Left ventricle myocardium inferior (tissue), 1 donor: ENCODE measurements at places on chromosomes 12 and 14. TPM values are rescaled to one million over a fixed set of nuclear protein-coding genes. Genes with fewer than 3 reads are reported as not detected.

DNA sequence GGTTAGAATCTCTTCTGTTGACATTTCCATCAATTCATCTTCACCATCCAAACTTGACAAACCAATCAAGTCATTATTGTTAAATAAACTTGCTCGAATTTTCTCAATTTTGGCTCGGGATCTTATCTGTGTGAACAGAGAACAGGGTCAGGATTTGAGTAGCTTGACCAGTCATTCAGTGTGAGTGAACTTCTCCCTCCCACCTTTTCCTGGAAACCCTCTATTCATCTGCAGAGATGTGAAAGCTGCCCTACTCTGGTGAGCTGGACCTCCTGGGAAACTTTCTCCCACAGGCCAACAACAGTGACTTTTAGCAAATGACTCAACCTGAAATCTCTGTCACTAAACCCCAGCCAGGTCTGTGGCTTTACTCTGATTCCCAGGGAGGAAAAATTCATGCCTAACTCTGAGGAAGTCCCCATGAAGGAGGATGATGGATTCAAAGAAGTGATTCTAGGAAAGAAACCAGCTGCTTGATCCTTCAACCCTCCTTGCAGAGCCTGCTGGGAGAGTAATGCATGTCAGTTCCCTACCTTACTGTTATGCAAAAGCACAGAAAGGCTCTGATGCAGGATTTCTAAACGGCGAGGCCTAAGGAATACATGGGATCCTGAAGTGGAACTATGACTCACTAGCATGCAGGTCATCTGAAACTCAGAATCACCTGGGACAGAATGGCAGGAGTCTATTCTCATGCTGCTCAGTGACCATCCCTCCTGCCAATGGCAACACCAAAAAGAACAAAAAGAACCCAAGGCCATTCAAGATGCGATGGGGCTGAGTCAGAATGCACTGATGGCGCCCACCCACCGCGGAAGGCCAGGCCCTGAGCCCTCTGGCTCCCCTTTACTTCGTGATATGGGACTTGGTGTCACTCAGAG lies 58.0 kb downstream of the TRAFD1 start:
- no peak for DNase-seq

DNA sequence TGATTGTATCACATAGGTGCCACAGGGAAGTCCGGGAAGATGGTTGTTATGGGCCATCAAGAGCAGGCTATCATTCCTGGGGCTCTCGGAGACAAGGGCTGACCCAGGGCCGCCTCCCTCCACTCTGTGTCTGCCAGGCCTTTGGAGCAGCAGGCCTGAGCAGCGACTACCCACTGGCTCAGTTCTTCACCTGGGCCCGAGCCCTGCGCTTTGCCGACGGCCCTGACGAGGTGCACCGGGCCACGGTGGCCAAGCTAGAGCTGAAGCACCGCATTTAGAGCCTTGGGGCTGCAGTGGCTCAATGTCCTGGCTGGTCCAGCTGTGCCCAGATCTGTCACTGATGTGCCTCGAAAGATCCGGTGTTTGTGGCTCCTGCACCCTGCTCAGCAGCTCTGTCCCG lies 10.5 kb upstream of the ALDH2 start:
- no peak for DNase-seq

DNA sequence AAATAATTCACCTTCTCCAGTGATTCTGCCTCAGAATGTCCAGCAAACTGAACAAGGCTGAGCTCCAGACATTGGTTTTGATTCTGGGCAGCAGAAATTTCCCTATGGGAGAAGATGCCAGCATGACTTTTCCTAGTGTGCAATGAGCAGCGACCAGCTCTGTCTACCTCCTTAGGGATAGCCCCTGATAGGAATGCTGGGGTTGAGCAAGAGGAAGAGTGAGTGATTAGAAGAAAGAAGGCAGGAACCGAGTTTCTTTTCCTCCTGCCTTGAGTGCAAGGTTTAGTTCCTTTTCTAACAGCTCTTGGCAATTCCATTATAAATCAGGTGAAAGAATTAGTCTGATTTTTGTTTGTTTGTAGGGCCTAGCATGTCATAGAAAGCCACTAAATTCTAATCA lies 379.0 kb downstream of the DAD1 start:
- no peak for DNase-seq

- no peak for DNase-seq
Observed at GRCh38 chr12:106062693-106063092, 76.1 kb downstream of the NUAK1 start.

- no peak for DNase-seq
Observed at GRCh38 chr14:44712024-44712815, 205.1 kb upstream of the FSCB start.

DNA sequence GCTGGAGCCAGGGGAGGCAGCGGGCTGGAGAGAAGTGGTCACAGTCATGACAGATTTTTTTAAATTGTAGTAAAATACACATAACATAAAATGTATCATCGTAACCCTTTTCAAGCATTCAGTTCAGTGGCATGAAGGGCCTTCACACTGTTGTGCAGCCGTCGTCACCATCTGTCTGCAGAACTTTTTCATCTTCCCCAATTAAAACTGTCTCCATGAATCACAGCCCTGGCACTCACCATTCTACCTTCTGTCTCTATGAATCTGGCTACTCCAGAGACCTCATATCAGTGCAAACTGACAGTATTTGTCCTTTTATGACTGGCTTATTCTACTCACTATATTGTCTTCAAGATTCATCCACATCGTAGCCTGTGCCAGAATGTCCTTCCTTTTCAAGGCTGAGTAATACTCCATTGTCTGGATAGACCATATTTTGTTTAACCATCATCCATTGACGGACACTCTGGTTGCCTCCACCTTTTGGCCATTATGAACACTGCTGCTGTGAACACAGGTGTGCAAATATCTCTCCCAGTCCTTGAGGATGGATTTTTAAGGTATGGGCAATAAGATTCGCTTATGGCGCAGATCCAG lies 91.5 kb upstream of the NCOR2 start:
- no peak for DNase-seq

DNA sequence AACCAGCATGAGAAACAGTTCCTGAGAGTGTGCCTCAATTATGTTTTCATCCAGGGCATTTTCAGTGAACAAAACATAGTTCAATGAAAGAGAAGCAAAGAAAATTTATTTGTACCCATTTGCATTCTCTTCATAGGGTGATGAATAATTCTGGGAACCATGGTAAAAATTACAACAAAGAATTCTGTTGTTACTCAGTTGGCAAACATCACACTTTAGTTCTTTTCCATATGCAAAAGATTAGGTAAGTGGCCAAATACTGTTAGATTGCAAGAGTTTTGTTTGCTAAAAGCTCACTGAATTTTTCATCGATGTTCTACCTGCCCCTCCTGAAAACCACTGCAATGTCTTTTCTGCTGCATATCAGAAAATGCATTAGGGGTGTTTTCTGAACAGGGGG lies 132.4 kb upstream of the RGS6 start:
- DNase-seq: no peak

- DNase-seq: no peak
Observed at GRCh38 chr12:1205512-1206060, 214.6 kb downstream of the ERC1 start.

DNA sequence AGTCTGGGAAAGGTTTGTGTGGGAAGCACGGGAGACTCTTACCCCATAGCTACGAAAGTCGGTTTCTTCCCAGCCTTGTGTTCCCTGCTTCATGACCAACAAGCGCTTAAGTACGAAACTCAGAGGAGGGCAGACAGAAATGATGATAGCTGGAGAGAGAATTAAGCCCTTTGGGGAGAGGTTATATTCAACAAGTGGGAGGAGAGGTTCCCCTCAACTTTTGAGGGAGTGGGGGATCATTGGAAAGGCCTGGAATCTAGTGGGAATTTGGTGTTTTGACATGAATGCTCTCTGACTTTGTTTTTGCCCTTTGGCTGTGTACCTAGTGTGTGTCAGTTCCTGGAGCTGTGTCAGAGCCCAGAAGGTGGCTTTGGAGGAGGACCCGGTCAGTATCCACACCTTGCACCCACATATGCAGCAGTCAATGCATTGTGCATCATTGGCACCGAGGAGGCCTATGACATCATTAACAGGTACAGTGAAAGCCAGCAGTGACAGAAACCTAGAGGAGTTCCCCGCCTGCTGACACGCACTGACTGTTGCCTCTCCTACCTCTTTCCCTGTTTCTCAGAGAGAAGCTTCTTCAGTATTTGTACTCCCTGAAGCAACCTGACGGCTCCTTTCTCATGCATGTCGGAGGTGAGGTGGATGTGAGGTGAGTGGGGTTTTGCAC lies 40.6 kb downstream of the FNTB start:
- DNase-seq: no peak

The PMEL gene
- total RNA-seq: 0.16 TPM

- no peak for DNase-seq
Observed at GRCh38 chr12:83893101-83893500, 1019.5 kb downstream of the SLC6A15 start.

The KRT83 gene
- total RNA-seq: not detected

The GNB3 gene
- total RNA-seq: 7.5 TPM

The LGALS3 gene
- 194 TPM for total RNA-seq

The HOXC9 gene
- not detected for total RNA-seq

DNA sequence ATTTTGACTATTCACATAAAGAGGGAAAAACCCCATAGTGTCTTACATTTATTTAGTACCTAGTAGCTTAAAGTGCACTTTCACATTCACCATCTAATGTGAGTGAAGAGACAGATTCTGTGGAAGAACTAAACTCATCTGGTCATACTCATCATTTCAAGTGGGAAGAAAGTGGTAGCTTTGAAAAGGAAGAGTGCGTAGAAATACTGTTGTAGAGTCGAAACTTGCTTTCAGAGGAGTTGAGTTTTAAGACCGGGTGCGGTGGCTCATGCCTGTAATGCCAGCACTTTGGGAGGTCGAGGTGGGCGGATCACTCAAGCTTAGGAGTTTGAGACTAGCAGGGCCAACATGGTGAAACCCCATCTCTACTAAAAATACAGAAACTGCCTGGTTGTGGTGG lies 222.2 kb downstream of the ERC1 start:
- no peak for DNase-seq

The HNF1A gene
- total RNA-seq: not detected
